ENCODE measurements at places on chromosomes 2 and 18.

DNA sequence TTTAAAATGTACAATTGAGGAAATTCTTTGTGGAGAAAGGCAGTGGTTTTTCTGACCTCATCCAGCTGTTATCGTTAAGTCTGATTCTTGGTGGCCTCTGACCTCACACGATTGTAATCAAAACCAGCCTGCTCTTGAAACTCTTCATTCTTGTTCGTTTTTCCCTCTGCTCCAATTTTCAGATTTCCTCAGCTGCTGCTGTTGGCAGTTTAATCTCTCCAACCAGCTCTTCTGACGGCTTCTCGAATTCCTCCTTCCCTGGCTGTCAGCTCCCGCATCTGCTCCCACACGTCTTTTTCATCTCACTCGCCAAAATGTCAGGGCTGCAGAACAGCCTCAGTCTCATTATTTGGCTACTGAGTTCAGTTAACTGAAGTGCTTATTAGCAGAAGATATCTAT is 136.1 kb downstream of the DCDC2C start:
- no peak for DNase-seq

DNA sequence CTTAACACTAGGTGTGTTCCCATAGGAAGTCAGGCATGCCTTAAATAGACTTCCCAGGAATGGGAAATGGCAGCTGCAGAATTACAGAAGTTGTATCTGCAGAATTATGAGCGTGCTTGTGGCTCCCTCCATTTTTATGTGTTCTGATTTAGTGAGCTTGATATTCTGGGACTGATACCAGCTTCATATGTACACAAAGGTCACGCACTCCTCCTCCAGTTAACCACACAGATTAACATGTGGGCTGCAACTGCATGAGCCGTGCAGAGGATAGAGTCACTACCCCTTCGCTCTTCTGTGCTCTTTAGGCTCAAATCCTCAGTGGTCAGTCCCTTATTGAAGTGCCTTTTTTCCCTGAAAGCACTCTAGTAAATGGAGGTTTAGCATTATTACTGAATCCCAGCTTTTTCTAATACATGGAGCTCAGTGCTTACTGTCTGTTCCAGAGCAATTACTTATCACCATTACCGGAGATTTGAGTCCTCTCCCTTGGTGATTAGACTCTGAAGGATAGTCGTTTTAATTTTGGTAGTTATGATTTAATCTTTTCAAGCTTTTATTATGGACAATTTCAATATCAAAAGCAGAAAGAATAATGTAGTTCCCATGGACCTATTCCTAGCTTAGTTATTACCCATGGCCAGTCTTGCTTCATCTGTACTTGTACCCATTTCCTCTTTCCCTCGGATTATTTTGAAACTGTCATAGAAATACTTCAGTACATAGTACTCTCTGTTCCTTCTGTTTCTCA is 238.3 kb downstream of the PRKCE start:
- DNase-seq: no peak

DNA sequence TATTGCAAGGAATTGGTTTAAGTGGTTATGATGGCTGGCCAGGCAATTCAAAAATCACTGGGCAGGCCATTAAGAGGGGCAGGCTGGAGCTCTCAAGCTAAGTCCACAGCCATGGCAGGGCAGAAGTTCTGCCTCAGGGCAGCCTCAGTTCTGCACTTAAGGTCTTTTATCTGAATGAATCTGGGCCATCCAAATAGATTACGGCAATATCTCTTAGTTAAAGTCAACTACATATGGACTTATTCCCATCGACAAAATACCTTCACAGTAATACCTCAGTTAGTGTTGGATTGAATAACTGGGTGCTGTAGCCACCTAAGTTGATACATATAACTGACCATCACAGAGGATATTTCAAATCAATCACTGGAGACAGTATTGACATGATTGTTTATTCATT is 904.8 kb downstream of the MBD2 start:
- DNase-seq: no peak

DNA sequence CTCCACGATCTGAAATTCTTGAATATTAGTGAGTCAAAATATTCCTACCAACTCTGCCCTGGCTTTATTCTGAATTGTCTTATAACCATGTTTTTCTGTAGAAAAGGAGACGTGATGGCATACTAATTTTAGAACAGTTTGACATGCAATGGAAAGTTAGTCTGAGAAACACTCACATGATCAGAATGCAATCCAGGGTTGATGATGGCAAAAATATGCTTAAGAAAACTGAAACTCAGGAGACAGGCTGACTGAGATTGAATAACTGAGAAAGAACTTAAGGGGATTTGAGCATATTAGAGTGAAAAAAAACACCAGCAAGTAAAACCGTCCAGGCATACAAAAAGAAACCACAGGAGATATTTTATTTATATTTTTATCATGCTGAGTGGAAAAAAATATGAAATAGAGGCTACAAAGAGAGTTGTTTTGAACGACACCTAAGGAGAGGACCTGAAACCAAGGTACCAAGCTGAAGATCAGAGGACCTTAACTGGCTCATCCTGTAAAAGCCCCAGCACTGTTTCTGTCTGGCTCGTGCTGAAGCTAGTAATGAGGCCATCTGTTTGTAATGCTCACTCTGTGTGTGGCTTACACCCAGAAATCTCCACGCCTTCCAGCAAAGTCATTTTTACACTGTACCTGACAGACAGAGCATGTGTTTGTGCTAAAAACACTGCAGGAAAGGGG is 437.2 kb upstream of the PKDCC start:
- no peak for DNase-seq

- no peak for DNase-seq
These were observed 345.6 kb downstream of the AKAIN1 start for GRCh38 chr18:4851301-4851976.

DNA sequence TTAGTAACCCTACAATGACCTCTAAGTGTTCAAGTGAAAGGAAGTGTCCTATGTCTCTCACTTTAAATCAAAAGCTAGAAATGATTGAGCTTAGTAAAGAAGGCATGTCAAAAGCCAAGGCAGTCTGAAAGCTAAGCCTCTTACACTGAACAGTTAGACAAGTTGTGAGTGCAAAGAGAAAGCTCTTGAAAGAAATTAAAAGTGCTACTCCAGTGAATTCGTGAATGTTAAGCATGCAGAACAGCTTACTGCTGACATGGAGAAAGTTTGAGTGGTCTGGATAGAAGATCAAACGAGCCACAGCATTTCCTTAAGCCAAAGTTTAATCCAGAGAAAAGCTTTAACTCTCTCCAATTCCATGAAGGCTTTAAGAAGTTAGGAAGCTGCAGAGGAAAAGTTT is 373.7 kb downstream of the NR4A2 start:
- DNase-seq: no peak

DNA sequence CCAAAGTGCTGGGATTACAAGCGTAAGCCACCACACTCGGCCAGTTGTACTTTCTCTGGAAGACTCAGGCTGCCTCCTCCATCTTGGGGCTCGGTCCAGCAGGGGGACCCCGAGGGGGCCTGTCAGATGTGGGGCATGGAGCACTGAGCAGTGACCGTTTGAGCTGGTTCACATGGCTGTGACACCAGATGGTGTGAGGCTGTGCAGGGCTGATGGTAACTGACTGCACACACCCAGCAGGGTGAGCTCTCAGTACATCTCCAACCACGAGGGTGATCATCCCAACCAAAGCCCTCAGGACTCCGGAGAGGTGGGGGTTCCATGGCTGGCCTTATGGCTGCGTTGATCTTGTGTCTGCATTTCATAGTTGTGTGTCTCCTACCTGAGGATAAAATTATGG is 63.4 kb downstream of the FAM168B start:
- peak; percentile 32 for DNase-seq

DNA sequence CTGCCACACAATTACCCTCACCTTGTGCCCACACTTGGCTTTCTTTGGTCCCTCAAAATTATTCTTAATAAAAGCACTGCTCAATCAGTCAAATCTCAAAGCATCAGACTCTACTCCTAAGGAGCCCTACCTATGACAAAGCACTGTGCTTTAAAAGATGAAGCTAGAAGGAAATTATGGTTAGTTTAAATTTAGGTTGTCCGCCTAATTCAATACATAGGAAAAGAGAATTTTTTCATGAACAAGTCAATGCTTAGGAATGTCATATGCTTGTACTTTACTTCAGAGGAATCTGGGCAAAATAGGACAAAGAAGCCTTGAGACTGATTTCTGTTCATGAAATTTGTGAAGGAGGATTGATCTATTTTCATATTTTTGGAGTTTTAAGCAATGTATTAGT is 726.4 kb upstream of the CDH2 start:
- DNase-seq: no peak

DNA sequence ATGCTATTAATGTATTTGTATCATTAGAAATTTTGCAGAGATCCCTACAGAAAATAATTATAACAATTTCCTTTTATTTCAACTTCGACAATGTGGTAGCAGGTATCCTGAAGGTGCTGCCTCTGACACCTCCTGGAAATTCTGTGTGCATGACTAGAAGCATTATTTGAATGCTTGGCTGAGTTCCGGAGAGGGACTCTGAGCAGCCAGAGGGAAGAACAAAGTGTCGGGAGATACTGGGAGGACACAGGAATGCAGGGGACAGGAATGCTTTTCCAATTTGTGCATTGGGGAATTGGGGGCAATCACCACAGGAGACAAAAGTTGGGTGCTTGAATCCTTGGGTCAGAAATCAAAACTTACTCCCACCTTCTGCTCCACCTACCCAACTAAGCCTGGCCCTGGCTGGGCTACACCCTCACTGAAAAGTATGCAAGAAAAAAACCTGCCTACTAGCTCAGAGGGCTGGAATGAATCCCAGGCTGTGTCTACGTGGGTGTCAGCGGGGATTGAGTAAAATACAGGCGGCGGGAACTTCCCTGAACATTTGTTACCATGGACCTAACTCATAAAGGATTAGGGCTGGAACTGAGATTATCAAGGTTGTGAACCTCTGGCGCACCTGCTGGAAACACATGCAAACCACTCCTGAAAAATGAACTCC is 299.3 kb downstream of the SOX11 start:
- no peak for DNase-seq

DNA sequence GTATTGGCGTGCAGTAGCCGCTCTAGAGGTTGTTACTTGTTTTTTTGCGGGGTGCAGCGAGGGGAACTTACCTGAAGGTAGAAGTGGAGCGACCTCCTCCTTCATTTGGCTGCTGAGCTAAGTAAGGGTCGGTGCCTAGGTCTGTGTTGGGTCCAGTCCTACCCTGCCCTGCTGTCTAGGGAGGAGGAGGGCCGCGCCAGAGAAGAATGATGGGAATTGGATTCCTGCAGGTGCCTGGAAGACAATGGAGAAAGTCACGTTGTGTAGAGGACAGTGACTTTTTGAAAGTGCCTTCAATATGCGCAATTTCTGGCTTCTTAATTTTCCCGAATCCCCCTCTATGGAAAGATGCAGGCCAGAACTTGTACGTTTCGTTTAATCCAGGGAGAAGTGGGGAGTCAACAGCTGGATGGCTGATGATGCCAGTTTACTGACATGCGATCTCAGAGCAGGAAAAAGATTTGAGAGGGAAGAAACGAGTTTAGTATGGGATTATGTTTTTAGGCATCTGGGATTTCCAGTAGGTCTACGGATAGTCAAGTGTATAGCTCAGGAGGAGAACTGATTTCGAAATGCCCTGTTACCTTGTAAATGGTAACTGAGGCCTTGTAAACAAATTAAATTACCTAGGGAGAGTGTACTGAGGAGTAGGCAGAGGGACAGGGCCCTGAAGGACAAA is 653 bp downstream of the MRPS9 start:
- no peak for DNase-seq

- DNase-seq: no peak
These were observed 178.9 kb downstream of the RPIA start for GRCh38 chr2:88870267-88870839.

- DNase-seq: no peak
These were observed 247.6 kb downstream of the DYM start for GRCh38 chr18:49212819-49213218.

GRCh38 chr18:35460736-35461161 is 37.0 kb downstream of the INO80C start:
- DNase-seq: no peak

- DNase-seq: no peak
These were observed 86.0 kb downstream of the ACSL3 start for GRCh38 chr2:222946700-222947287.

DNA sequence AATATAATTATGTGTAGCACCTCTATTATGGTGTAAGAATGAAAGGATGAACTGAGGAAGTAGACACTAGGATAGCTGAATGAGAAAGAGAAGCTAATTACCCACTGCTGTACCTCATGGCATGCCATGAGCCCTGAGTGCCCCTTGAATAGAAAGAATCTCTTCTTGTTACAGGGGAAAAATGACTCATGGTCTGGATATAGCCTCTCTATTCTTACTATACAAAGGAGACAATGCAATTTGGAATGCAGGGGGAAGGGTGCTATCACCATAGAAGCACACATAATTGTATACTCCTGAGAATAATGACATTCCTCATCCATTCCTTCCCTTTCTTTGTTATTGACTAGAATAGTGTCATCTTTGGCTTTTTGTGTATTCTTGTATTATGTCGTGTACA is 385.2 kb downstream of the CDH7 start:
- no peak for DNase-seq

GRCh38 chr2:150584081-150584480 is 96.6 kb upstream of the RND3 start:
- no peak for DNase-seq

- no peak for DNase-seq
These were observed 59.1 kb upstream of the DAPL1 start for GRCh38 chr2:158735822-158736580.

DNA sequence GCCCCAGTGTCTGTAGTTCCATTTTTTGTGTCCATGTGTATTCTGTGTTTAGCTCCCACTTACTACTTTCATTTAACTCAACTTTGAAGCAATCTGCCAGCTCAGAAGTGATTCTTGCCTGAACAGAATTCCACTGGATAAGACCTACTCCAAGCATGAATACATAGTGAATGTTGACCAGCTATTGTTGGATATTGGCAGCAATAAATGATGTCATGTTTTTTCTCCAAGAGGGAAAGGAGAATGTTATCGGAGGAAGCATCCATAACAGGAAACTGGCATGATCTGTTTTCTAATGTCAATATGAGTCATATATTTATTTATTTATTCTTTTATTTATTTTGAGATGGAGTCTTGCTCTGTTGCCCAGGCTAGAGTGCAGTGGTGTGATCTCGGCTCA is 36.8 kb upstream of the TRAPPC8 start:
- no peak for DNase-seq

DNA sequence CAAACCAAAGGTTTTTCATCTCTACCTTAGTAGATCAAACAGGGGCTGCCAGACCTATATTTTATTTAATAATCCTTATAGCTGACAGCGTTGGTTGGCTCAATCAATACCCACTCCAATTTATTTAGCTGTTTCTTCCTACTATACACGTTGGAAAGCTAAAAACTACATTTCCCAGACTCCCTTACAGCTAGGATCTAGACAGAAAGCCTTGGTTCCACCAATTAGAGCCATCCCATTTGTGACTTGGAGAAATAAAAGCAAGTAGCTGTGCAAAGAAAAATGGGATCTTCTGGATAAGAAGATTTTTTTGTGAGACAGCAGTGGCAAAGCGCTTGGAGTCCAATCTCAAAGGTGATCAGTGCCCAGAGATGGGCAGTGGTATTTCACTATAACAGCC is 331.3 kb upstream of the MEIS1 start:
- no peak for DNase-seq

GRCh38 chr18:71936744-71937143 is 607.4 kb downstream of the CBLN2 start:
- DNase-seq: no peak

- no peak for DNase-seq
These were observed 136.6 kb upstream of the GLI2 start for GRCh38 chr2:120599072-120599471.

All from ecto neural progenitor cell (in vitro differentiated cells).